ENCODE measurements at places on chromosomes 3 and 15.

DNA sequence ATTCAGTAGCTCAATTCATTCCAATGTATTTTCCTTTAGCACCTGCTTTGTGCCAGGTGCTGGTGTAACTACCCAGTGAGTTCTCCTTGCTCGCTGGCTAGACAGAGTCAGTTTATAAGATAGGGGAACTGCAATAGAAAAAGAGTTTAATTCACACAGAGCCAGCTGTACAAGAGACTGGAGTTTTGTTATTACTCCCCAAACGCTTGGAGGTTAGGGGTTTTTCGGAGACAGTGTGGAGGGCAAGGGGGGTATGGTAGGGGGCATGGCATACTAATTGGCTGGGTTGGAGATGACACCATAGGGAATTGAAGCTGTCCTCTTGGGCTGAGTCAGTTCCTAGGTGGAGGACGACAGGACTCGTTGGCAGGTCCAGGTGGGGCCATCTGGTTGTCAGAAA is 5.4 kb upstream of the CFAP91 start:
- no peak for DNase-seq

DNA sequence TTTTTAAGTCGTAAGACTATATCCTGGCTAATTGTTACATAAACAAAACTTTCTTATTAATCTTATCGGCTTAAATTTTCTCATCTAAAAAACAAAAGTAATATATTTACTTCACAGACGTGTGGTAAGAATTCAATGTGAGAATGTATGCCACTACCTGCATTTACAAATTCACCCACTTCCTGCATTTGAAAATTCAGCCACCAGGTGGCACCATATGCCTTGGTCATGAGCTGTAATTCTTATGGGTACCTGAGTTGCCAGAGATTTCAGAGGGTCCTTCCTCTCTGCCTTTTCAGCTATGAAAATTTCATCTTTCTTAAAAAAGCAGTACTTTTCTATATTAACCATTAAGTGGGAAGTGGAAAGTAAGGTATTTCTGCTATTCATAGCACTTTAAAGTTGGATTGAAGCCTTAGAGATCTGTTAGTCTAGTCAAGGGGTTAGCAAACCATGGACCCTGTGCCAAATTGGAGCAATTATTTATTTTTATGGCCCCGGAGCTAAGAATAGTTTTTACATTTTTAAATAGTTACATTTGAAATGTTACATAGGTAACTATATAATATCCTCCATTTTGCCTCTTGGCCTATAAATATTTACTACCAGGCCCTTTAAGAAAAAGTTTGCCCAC is 127.8 kb downstream of the HCN4 start:
- peak; percentile 73 for DNase-seq

GRCh38 chr15:76190751-76191538 is 120.3 kb downstream of the ETFA start:
- DNase-seq = peak; percentile 84

GRCh38 chr3:68295457-68295856 is 636.9 kb downstream of the TAFA4 start:
- DNase-seq = no peak

DNA sequence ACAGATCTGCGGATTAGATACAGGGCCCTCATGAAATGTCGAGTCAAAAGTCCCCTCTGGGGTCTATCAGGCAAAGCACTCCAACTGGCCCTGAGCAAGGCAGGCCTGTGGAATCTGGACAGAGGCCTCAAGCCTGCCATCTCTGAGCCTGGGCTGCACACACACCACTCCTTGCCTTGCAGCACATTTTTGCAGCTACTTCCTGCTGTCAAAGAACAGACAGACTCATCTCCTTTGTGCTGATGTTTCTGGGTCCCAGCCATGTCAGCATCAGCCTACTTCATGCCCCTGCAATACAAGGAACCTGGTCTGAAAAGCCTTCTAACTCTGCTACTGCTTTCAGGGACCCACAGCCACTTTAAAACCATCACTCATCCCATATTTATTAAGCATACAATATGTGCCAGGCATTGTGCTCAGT is 60.6 kb upstream of the IL12A start:
- DNase-seq = no peak

GRCh38 chr3:139716908-139717485 is 39.2 kb upstream of the NMNAT3 start:
- no peak for DNase-seq

DNA sequence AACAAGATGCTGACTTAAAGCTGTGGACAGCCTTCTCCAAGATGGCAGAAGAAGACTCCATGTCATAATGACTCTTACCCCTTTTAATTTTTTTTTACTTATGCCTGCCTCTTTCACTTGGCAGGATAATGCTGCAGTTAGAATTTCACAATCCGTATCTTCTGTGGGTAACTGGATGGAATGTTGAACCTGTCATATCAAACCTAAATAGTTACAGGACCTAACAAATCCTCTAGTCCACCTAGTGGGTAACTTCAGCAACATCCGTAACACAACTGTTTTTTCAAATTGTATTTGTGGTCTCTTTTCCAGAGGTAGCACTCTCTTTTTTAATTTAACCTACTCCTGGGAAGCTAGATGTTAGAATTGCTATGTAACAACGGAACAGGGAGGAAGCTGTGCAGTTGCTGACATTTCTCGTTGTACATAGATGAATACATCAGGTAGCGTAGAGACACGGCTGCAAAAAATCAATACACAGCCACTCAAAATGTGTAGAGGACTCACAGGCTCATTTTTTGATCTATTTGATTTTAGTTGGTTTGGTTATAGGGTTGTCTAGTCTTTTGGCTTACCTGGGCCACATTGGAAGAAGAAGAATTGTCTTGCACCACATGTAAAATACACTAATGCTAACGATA is 43.9 kb upstream of the TRPM1 start:
- no peak for DNase-seq

DNA sequence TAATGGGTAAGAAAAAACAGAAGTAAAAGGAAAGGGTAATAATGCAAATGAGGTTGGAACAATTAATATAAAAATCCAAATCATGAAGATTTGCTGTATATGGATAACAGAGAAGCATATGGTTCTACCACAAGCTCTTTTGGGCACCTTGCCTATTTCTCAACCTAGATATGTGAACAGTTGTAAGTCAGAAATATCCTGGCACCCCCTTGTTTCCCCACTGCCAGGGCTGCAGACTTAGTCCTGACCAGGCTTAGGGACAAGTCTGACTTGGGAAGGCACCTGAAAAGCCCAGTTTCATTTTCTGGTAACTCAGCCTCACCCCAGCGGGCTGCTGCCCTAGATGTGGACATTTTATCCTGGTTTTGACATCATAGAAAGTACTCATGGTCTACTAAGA is 183.2 kb upstream of the STAC start:
- DNase-seq = no peak

- no peak for DNase-seq
Observed at GRCh38 chr3:104870276-104870675, 496.4 kb upstream of the ALCAM start.

- DNase-seq = no peak
Observed at GRCh38 chr3:85939074-85939482, 980.3 kb downstream of the CADM2 start.

- DNase-seq = no peak
Observed at GRCh38 chr3:20975188-20975651, 775.8 kb downstream of the ZNF385D start.

GRCh38 chr15:94230883-94231722 is at the start of gene MCTP2:
MCTP2 (plus strand) TSS chr15:94231561; CDS start chr15:94298266, 66,705 bp downstream.
- peak; percentile 93 for DNase-seq

DNA sequence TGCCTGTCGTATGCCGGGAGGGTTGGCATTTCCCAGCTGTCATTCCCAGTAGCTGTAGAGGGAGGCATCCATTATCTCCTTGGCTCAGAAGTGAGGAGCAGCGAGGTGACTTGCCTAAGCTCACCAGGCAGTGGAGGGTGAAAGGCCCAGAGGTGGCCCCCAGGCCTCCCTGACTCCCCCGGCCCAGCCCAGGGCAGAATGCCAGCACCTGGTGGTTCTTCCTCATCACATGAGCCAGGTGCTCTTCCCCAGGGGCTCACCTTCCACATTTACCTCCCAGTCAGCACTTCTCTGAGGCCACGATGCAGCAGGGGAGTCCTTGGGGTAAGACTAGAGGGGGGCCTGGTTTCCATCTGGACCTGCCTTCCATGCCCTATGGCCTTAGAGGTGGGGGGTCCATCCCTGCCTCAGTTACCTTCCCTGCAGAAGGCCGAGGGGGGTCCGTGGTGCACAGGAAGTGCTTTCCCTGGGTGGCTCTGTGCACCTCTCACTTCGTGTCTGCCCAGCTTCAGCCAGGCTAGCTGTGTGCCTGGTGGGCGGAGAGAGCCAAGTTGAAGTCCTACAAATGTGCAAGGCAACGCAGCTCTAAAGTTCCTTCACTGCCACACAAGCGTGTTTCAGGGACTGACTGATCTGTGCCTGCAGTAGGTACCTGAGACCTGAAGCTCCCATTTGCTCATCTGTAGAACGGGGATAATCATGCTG is 70.3 kb upstream of the PLXNA1 start:
- no peak for DNase-seq

DNA sequence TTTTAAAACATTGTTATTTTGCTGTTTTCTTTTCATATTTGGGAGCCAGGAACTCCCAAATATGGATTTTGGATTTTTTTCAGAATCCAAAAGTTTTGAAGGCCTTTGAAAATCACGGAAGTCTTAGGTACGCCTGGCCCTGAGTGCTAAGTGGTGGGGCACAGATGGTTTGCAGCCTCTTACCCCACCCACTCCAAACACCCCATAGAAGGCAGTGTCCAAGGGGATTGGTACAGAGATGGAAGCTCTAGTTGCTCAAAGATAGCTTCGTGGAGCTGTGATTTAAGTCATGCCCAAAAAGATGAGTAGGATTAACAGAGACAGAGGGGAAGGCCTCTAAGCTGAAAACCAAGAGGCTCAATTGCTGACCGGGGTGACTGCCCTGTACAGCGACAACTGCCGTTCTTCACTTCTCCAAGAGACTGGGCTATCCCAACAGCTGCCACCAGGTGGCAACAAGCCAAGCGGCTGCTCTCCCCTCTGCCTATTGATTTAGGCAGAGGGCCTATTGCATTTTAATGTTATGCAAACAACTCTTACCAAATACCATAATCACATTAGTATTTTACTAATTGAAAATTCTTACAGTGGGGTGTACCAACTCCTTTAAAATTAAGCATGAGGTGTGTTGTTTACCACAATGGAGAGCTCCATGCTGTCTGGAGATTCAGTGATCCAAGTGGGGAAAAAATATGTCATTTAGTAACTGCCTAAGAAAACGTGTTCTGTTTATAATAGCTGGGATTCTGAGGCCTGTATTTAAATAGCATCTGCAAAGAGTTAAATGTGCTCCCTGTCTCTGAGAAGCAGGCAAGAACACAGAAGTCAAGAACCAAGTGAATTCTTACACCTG is 64.0 kb upstream of the C15orf61 start:
- DNase-seq = peak; percentile 86

DNA sequence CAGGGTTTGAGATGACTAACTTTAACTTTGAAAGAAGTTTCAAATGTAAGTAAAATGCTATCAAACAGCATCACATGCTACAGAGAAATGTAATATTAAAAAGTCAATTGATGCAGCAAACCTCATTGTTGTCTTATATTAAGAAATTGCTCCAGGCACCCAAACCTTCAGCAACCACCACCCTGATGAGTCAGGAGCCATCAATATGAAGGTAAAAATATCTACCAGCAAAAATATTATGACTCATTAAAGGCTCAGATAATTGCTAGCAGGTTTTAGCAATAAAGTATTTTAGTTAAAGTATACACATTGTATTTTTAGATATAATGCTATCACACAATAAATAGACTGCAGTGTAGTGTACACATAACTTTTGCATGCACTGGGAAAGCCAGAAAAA is 746.3 kb downstream of the ZPLD1 start:
- no peak for DNase-seq

DNA sequence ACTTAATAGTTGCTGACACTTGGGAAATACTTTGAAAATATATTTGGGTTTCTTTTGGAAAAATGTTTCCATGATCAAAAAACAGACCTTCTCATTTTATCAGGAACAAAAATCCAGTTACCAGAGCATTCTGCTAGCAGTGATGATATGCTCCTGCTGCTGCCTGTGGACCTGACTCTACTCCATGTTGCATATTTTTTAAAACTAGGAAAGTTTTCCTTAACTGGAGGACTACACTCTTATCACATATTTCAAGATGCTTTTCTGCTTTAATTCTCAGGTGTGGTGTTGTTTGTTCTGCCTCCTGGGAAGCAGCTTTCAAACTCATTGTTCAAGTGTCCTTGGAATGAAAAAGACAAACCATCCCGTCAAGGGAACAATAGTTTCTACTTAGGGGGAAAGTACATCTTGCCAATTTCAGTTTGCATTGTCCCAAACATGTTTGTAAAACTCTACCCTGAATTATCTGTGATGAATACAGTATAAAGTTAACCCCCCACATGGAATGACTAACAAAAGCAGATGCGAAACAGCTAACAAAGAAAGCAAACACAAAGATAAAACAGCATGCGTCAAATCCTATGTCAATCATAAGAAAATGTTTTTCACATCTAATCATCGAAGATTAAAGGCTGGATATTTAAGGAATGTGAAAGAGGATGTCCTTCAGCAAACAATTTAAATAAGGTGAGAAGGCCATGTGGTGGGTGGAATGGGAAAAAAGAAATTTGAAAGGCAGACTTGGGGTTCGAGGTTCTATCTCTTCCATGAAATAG is 40.1 kb upstream of the PSMD6 start:
- no peak for DNase-seq

DNA sequence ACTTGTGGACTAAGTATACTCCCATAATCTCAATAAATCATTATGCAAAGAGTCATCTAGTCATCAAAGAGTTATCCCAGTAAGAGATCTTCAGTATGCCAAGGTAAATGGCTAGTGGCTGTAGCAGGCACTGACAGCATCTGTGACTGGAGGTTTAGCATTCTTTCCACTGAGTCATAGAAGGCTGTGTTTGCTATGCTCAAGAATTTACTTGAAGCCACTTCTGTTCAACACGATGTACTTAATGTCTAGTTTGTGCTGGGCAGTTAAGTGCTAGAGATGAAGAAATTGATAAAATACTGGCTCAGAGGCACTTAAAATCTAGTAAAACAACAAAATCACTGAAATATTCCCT is 13.0 kb downstream of the ZBED2 start:
- no peak for DNase-seq

DNA sequence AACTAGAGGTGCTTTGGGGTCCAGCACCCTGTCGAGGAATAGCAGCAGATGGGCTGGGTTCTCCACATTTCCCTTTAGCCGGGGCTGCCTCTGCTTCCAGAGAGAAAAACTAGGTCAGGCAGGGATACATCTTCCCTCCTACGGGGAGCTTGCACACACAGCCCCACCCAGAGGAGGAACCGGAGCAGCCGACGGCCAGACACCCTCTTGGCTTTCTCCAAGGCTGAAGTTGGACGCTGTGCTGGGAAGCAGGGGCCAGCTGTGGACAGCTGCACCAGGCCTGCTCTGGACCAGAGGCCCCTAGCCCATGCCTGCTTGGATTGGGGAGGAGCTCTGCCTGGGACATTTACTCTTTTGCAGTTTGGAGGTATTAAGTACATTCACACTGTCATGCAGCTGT is 44.7 kb upstream of the NR2C2 start:
- peak; percentile 52 for DNase-seq

DNA sequence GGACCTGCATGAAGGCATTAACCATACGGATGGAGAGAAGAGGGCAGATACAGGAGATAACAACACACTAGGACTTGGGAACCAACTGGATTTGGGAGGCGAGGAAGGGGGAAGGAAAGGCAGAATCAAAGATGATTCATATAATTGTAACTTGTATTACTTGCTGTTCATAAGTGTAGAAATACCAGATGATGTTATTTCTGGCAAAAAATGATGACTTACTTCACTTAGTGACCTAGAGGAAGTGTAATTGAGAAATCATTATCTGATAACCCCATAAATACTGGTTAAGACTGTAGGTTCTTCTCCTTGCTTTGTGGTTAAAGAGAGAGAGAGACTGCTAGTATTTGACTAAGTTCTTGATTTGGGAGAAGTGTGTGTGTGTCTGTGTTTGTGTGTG is 50.5 kb upstream of the GK5 start:
- no peak for DNase-seq

- DNase-seq = no peak
Observed at GRCh38 chr3:117580806-117581205, 871.2 kb downstream of the TUSC7 start.

All from transverse colon (tissue), 4 donors.